Occipital lobe (tissue), 3 donors: ENCODE measurements at places on chromosomes 7 and 10.

DNA sequence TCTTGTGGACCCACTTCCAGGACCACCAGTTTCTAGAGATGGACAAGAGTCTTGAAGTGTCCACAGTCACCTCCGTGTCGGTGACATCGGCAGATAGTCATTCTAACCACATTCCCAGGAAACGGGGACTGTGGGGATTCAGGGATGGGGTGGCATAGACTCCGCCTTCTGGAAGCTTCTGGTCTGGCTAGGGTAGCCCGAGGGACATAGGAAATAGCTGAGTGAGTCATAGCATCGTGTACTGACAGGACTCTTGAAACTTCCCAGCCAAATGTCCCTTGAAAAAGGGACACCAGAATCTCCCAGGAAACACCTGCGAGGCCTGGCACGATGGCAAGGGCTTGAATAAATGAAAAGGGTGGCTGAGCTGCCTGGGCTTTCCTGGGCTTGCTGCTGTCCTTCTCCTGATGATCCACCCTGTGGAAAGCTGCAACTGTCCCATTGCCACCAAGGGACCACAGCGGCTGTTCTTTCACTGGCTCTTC lies 84.1 kb upstream of the LRRC4 start:
- DNase-seq, result no peak

DNA sequence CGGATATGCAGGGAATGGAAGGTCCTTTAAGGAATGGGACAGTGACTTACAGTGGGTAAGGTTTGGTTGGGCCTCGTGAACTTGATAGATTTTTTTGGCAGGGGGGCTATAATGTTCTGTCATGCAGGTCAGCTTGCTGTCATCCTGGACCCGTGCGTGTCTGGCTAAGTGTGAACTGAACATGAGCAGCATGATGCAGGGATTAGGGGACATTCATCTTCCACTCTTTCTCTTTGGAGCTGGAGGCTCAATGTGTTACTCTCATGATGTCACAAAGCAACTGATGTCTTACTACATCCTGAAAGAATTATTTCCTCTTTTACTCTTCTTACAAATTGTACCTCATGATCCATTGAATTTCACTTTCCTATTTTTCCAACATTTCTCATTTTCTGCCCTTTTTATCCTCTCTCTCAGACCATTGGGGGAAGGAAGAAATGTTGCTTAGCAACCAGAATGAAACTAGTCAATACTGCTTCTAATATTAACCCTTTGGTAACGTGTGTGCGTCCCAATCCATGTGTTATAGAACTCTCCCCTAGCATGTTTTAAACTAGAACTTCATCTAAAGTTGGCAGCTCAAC lies 549.1 kb downstream of the LRMDA start:
- no peak for DNase-seq

DNA sequence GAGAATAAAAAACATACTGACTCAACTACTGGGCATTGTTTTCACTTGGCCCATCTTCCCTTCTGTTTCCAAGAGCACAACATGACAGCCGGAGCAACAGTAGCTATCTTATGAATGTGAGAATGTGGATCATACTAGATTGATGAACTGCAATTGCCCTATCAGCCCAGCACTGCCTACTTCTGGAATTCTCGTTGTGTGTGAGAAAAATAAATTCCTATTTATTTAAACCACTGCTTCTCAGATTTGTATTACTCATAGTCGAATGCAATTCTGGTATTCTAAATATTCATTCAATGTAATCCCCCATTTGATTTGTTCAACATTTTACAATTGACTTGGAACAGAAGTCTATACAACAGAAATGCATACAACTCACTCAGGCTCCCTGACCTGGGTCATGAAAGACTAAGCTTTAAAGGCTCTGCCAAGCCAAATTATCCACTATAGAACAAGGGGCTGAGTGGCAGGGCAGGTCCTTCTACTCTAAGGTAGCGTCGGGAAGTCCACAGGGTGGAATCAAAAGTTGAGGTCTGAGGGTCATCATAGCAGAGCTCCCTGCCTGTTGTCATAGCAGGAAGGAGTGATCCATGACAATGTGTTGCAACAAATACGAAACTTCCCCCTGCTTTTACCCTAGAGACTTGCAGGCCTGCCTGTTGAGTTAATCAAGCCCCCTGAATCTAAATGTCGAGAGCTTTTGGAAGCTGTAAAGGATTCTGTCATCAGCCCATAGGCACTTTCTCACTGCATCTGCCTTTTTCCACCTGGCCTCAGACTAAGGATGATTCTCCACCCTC lies 12.4 kb upstream of the JAZF1 start:
- no peak for DNase-seq

- no peak for DNase-seq
Observed at GRCh38 chr10:59019603-59020002, 156.8 kb upstream of the PHYHIPL start.

DNA sequence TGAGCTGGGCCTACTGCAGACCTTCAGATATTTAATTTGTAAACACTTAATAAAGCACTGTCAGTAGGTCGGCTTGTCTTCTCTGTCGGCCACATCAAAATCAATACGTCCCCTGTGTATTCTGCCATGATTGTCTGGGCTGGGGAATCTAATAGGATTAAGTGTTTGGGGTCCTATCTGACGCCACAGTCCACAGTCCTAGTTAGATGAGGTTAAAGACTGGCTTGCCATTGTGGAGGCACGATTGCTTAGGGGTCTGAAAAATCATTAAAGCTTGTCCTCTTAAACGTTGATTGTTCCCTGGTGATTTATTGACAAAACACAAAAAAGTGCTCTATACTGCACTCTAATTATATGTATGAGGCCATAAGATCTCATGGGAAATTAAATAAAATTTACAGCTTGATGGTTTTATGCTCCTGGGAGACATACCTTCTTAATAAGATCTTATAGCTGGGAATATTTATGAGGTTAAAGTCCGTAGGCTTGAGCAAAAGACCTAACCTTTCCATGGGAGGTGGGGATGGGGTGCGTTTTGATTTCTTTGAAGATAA lies 650.3 kb upstream of the GALNT17 start:
- no peak for DNase-seq

- no peak for DNase-seq
Observed at GRCh38 chr10:119256030-119256429, 48.7 kb downstream of the GRK5 start.

- no peak for DNase-seq
Observed at GRCh38 chr10:10831085-10831484, 186.6 kb upstream of the CELF2 start.

DNA sequence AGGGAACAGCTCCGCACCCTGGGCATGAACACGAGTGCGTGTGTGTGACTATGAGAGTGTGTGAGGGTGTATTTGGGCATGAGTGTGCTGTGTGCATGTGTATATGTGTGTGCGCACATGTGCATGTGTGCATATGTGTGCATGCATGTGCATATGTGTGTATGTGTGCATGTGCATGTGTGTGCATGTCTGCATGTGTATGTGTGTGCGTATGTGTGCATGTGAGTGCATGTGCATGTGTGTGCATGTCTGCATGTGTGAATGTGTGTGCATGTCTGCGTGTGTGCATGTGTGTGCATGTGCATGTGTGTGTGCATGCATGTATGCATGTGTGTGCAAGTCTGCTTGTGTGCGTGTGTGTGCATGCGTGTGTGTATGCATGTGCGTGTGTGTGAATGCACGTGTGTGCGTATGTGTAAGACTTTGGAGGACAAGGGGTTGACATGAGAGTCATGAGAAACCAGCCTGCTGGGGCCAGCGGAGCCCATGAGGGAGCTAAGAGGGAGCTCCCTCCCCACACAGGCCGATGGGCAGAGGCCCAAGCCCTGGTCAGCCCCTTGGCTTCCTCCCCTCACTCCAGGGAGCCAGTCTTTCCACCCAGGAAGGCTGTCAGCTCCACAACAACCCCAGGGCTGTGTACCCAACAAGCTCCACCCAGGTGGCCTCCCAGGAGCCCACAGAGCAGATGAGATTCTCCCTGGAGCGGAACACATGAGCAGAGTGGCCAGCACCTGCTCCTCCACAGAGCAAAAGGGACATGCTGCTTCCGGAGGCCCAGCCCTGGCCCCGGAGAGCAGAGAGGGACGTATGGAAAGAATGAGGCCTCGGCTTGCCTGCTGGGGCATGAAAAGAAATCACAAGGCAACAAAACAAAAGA lies 142.5 kb upstream of the PPP2R2D start:
- DNase-seq, result no peak

- no peak for DNase-seq
Observed at GRCh38 chr7:12731775-12732174, 44.3 kb downstream of the ARL4A start.

DNA sequence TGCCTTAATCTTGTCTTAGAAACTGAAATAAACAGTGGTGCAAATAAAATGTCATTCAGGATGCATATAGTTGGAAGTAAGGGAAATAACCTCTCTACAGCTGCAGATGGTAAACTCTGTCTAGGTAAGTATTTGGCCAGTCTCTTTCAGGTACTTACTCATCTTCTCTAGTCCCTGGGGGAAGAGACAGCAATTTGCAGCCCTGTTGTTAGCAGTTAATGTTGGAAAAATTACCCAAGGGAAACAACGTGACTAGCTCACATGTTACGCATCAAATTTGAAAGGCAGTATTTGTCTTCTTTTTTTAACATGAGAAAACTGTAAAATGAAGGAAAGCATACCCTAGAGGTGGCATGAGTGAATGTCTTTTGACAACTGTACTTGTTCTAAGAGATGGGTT lies 3.2 kb upstream of the HUS1 start:
- DNase-seq, result no peak

DNA sequence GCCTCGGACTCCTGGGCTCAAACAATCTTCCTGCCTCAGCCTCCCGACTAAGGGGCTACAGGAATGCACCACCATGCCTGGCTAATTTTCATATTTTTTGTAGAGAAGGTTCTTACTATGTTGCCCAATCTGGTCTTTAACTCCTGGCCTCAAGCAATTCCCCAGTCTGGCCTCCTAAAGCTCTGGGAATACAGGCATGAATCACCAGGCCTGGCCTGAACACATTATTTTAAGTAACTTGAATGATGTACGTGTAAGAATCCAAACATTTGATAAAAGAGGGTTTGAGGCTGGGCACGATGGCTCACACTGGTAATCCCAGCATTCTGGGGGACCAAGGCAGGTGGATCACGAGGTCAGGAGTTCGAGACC lies 13.0 kb upstream of the BAMBI start:
- no peak for DNase-seq

- DNase-seq, result no peak
Observed at GRCh38 chr10:927131-927530, 4.4 kb downstream of the LARP4B start.

DNA sequence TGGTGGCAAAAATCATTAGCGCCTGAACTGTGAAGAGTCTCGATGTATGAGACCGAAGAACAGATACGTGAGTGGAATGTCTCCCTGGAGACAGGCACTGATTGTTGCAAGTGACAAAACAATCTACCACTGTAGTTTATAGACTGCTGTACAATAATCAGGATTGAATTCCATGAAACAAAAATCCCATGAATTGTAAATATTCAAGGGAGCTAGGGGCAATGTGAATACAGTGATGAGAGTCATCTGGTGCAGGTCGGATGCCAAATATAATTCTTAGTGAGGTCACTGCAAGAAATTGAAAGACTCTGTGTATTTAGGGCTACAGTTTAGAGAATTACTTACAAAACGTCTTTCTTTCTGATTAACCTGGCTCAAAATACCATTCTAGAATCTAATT lies 594.4 kb upstream of the VSTM2A start:
- no peak for DNase-seq

- DNase-seq, result no peak
Observed at GRCh38 chr7:70237256-70237655, 639.0 kb downstream of the AUTS2 start.

- DNase-seq, result no peak
Observed at GRCh38 chr7:98211676-98212531, 665 bp downstream of the BHLHA15 start.

DNA sequence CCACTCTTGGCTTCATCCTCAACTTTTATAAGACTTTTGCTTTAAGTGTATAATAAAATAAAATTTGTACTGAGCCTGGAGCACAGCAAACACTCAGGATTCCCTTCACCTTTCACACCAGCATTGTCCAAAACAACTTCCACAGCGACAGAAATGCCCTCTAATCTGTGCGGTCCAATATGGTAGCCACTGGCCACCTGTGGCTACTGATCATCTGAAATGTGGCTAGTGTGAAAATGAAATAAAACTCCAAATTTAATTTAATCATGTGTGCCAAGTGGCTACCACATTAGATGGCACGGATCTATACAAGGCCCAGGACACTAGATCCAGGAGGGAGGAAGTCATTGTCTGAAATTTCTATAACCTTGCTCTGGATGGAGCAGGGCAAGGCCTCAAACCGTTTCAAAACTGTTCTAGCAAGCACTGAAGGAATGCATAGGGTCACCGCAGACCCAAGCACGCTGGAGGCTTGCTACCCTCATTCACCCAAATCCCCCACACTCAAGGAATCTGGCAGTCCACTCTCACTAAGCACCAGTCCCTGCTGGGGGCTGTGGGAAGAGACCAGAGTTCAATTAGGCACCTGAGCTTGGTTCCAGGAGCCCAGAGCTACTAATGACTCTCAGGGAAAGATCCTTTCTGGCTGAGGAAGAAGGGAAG lies 6.3 kb upstream of the MYO1G start:
- DNase-seq, result no peak

GRCh38 chr7:34060196-34060947 lies 155.0 kb downstream of the BMPER start:
- no peak for DNase-seq

GRCh38 chr10:63123727-63124362 lies 9.3 kb upstream of the NRBF2 start:
- DNase-seq, result no peak

DNA sequence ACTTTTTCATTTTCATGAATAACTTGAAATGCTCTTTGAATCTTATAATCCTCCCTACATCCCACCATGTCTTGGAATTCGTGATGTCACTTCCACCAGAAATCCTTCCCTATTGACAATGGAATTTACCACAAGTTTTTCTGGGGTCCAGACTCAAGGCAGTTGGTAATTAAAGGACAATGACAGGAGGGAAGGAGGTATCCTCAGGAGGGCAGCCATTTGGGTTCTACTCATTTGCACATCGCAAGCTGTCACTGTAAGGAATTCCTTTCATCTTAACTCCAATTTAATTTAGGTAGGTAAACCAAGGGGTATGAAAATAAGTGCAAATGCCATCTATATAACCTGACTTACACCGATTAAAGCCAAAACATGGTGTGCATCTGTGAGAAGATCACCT lies 21.9 kb downstream of the LRRC17 start:
- no peak for DNase-seq

DNA sequence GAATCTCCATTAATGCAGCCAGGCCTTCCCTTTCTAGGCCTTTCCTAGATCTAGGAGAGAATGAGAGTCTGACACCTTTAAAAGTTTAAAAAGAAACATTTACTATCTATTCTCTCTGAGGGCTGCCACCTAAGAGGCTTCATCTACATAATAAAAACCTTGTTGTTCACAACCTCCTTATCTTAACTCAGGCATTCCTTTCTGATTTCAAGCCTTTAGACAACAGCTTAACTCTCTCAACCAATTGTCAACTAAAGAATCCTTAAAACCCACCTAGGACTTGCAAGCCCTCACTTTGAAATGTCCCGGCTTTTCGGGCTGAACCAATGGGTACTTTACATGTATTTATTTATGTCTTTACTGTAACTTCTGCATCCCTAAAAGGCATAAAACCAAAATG lies 64.3 kb upstream of the RET start:
- no peak for DNase-seq
